Activated CD4-positive, alpha-beta T cell treated with anti-CD3 and anti-CD28 coated beads, Interleukin-2, amount 10 ng/mL, durations not matched to agents 7 days and 5 days (primary cell): ENCODE measurements at places on chromosomes 7 and 10. TPM values are rescaled to one million over a fixed set of nuclear protein-coding genes. Genes with fewer than 3 reads are reported as not detected.

GRCh38 chr7:77479536-77480088 is 57.5 kb upstream of the PTPN12 start:
- DNase-seq = no peak

GRCh38 chr7:94298943-94299342 is 95.8 kb upstream of the COL1A2 start:
- no peak for DNase-seq

DNA sequence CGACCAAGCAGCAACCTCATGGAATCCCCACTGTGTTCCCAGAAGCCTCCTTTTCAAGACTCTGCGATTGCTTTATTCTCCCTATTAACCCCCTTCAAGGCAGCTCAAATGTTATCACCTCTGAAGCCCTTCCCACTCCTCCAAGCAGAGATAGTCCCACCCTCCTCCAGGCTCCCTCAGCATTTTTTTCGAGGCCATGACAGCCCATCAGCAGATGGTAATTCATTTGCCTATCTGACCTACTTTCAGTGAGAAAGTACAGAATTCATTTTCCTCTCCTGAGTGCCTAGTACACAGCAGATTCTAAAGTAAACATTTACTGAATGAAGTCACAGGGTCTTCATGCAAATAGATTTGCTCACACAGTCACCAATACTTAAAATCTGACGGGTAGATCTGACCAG is 47.8 kb downstream of the HERPUD2 start:
- no peak for DNase-seq

- DNase-seq = peak; percentile 64
Measured at GRCh38 chr10:73159038-73159648, 8.7 kb downstream of the ECD start.

The ST8SIA6 gene
- 0.20 TPM for total RNA-seq

GRCh38 chr10:61987951-61988379 is 86.5 kb downstream of the ARID5B start:
- DNase-seq = peak; percentile 51

GRCh38 chr10:7890781-7891180 is 72.5 kb downstream of the TAF3 start:
- DNase-seq = no peak

GRCh38 chr7:158382363-158383254 is 205.0 kb downstream of the PTPRN2 start:
- no peak for DNase-seq

The HOXA5 gene
- total RNA-seq = not detected

The SKIDA1 gene
- total RNA-seq = 0.12 TPM

The GPR15LG gene
- not detected for total RNA-seq

The C7orf57 gene
- total RNA-seq = 0.21 TPM

DNA sequence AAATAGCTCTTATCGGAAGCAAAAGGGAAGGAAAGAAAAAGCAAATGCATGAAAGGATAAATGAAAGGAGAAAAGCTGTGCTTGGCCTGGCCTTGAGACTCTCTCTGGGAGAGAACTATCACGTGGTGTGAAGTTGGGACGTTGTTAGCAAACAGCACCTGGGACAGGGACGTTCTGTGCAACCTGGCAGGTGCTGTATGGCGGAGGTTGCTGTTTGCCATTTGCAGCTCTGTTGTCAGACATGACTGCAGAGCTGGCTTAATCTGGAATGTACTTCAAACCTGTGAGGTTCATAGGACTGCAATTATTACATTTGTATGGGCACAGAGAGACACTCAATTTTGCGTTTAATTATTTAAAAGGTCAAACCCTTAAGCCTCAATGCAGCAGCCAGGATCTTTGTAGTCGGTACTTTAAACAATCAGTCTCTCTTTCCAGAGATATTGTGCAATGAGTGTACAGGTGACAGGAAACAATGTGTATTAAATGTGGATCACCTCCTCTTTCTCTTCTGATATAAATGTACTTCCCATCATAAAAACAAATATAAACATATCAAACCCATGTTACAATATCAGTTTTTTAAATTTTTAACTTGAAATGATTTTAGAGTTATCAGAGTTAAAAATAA is 800.5 kb upstream of the KCND2 start:
- DNase-seq = no peak
